ENCODE measurements at places on chromosomes 16 and 17. TPM values are rescaled to one million over a fixed set of nuclear protein-coding genes. Genes with fewer than 3 reads are reported as not detected.

The CTRL gene
- 3.1 TPM for total RNA-seq

The PRCD gene
- total RNA-seq = not detected

The MMP28 gene
- total RNA-seq = not detected

The BPTF gene
- total RNA-seq = 67.6 TPM

The TMED6 gene
- total RNA-seq = 0.86 TPM

- H3K4me1 ChIP-seq = peaks cover 33% of the 10 kb centered on the region
- peak within 1 kb of the TSS; percentile 92 for H3K27ac ChIP-seq
- DNase-seq = peak; percentile 95
- peaks cover 3% of the 10 kb centered on the region for H3K36me3 ChIP-seq
- H3K4me3 ChIP-seq = peak within 1 kb of the TSS; percentile 96
- no peaks in the 10 kb centered on the region for H3K27me3 ChIP-seq
Measured at GRCh38 chr16:1705688-1706385, at the start of gene MAPK8IP3. Gene MAPK8IP3, plus strand, starts transcription at chr16:1706195. Its CDS starts 145 bp downstream, at chr16:1706340.

- no peak for DNase-seq
- no peaks in the 10 kb centered on the region for H3K36me3 ChIP-seq
- no peaks in the 10 kb centered on the region for H3K27me3 ChIP-seq
- H3K4me1 ChIP-seq = no peaks in the 10 kb centered on the region
- no peak overlapping the region for H3K27ac ChIP-seq
Measured at GRCh38 chr17:78524870-78525510, 52.2 kb downstream of the DNAH17 start.

DNA sequence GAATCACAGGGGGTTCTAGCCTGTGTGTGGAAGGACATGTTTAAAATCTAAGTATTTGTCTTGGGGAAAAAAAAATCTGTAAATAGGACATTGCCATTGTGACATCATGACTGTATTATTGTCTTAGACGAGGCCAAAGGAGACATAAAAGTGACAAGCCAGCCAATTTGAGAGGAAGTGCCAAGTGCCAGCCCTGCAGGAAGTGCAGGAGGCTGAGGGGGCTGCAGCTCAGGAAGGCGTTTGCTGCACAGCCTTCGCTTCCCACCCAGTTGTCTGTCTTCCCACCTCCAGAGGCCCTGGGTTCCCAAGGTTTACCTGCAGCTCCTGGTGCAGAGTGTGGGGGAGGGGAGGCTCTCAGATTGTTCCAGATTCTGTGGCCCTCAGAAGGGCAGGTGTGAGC is 1.3 kb downstream of the ADCY7 start:
- H3K4me3 ChIP-seq = peak overlapping the region; percentile 94
- peaks cover 11% of the 10 kb centered on the region for H3K36me3 ChIP-seq
- peaks cover 82% of the 10 kb centered on the region for H3K4me1 ChIP-seq

GRCh38 chr17:17725752-17726457 is 44.6 kb downstream of the RAI1 start:
- no peak for DNase-seq
- H3K27me3 ChIP-seq = peaks cover 25% of the 10 kb centered on the region
- no peaks in the 10 kb centered on the region for H3K36me3 ChIP-seq

GRCh38 chr16:12236589-12236988 is 260.1 kb downstream of the SNX29 start:
- no peaks in the 10 kb centered on the region for H3K27me3 ChIP-seq
- H3K4me1 ChIP-seq = no peaks in the 10 kb centered on the region
- peaks cover 4% of the 10 kb centered on the region for H3K36me3 ChIP-seq
- H3K4me3 ChIP-seq = no peak overlapping the region
